ENCODE measurements at places on chromosomes 7 and 10. TPM values are rescaled to one million over a fixed set of nuclear protein-coding genes. Genes with fewer than 3 reads are reported as not detected.

Gene AMZ1
- total RNA-seq, result 1.6 TPM

Gene GIMAP1
- not detected for total RNA-seq

Gene ANKRD30A
- total RNA-seq, result not detected

Gene GSTO2
- total RNA-seq, result 17.8 TPM

DNA sequence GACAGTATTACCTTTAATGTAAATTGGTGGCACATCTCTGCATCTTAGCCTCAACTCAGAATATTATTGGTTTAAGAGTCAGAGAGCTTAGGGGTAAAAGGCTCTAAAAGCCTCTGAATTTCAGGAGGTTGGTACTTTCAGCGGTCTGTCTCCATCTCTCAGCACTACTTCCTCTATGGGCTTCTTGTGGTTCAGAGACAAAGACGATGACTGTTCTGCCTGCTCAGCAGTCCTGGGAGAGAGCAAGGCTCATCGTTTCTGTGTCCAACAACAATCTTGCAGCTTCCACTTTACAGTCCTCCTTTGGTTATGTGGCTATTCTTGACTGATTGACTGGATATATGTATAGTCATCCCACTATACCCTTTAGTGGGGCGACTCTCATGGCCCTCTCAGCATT is 394.7 kb downstream of the AUTS2 start:
- no peak overlapping the region for H3K27ac ChIP-seq
- peaks cover 3% of the 10 kb centered on the region for H3K4me1 ChIP-seq
- no peak overlapping the region for H3K4me3 ChIP-seq
- DNase-seq, result no peak

GRCh38 chr10:31263903-31264302 is 55.1 kb upstream of the ZEB1 start:
- H3K27me3 ChIP-seq, result no peaks in the 10 kb centered on the region
- H3K4me1 ChIP-seq, result no peaks in the 10 kb centered on the region
- H3K27ac ChIP-seq, result no peak overlapping the region
- no peak for DNase-seq

DNA sequence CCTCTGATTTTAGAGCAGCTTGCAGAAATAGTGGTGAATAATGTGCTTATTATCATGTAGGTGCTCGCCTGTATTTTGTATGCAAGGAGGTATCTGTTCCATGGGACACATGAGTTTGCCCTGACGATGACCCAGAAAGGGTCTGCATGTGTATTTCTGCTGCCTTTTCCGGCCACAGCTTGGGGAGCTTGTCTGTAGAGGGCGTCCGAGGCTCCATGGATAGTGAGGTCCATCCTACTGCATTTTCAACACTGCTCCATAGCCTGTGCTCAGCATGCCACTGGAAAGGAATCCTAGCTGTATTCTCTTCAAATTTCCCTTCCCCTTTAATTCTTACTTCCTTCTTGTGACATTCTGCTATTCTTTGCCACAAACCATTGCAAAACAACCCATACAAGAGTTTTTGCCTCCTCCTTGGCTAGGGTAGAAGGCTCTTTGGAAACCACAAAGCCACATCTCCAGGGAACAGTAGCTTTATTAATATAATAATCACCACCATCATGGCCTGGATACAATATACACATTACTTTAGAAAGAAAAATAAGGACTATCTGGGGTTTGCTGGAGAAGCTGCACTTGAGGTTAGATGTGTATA is 127.7 kb downstream of the DYNC1I1 start:
- no peak overlapping the region for H3K4me3 ChIP-seq
- DNase-seq, result peak; percentile 77
- H3K4me1 ChIP-seq, result peaks cover 9% of the 10 kb centered on the region
- no peaks in the 10 kb centered on the region for H3K27me3 ChIP-seq

DNA sequence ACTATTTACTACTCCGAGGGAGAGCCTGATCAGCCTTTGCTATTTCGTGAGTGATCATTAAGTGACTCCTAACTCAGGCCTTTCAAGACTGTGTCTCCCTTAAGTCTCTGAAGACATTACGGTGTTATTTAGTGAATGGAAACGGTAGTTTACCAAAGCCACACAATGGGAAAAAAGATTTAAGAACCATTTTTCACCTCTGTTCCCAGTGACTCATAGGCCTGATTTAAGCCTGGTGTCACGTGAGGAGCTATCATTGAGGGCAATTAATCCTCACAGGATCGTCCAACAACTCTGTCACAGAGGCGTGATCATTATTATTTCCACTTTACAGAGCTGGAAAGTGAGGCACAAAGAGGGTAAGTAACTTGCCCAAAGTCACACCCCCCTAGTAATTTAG is 20.3 kb downstream of the C10orf90 start:
- H3K36me3 ChIP-seq, result no peaks in the 10 kb centered on the region
- H3K27me3 ChIP-seq, result no peaks in the 10 kb centered on the region
- DNase-seq, result peak; percentile 6

- DNase-seq, result no peak
- H3K27ac ChIP-seq, result no peak overlapping the region
Measured at GRCh38 chr7:205115-206010, 13.0 kb downstream of the FAM20C start.

- no peaks in the 10 kb centered on the region for H3K4me1 ChIP-seq
- H3K27me3 ChIP-seq, result no peaks in the 10 kb centered on the region
- H3K4me3 ChIP-seq, result no peak overlapping the region
- DNase-seq, result no peak
- H3K36me3 ChIP-seq, result no peaks in the 10 kb centered on the region
- no peak overlapping the region for H3K27ac ChIP-seq
Measured at GRCh38 chr10:36736311-36736710, 389.1 kb upstream of the ANKRD30A start.

DNA sequence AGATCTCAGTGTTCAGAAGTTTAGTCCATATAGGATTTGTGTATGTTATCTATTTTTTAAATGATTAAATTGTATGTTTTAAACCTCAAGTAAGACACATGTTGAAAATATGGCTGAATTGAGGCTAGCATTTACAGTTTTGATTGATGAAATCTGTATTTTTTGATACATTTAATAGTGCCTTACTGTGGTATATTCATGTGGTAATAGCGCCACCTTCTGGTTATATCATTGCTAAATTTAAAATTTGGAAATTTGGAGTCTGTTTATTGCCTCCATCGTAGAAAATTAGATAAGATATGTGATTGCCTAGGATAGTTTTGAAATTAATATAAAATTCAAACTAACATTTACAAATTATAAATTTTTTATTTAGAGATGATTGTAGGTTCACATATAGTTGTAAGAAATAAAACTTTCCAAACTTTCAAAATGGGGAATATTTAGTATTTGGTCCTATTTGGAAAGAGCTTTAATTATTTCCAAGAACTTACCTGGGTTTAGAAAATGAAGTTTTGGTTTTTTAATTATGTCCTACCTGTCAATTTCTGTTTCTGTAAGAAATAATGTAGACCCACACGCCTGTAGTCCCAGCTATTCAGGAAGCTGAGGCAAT is 19.1 kb upstream of the ARMS2 start:
- DNase-seq, result no peak
- H3K27me3 ChIP-seq, result no peaks in the 10 kb centered on the region
- H3K4me3 ChIP-seq, result no peak overlapping the region
- no peaks in the 10 kb centered on the region for H3K4me1 ChIP-seq
- H3K36me3 ChIP-seq, result peaks cover 2% of the 10 kb centered on the region

- H3K27me3 ChIP-seq, result peaks cover 23% of the 10 kb centered on the region
- peak; percentile 40 for DNase-seq
- no peak overlapping the region for H3K4me3 ChIP-seq
- H3K4me1 ChIP-seq, result peaks cover 7% of the 10 kb centered on the region
- no peaks in the 10 kb centered on the region for H3K36me3 ChIP-seq
Measured at GRCh38 chr10:46552526-46553237, 3.8 kb downstream of the GPRIN2 start.

GRCh38 chr10:33052263-33052875 is 94.3 kb upstream of the ITGB1 start:
- no peaks in the 10 kb centered on the region for H3K36me3 ChIP-seq
- H3K4me1 ChIP-seq, result no peaks in the 10 kb centered on the region
- no peak for DNase-seq
- no peak overlapping the region for H3K4me3 ChIP-seq

GRCh38 chr10:62112300-62112699 is 156.3 kb downstream of the RTKN2 start:
- no peak for DNase-seq
- H3K36me3 ChIP-seq, result no peaks in the 10 kb centered on the region
- H3K4me1 ChIP-seq, result no peaks in the 10 kb centered on the region
- H3K4me3 ChIP-seq, result no peak overlapping the region
- no peaks in the 10 kb centered on the region for H3K27me3 ChIP-seq

DNA sequence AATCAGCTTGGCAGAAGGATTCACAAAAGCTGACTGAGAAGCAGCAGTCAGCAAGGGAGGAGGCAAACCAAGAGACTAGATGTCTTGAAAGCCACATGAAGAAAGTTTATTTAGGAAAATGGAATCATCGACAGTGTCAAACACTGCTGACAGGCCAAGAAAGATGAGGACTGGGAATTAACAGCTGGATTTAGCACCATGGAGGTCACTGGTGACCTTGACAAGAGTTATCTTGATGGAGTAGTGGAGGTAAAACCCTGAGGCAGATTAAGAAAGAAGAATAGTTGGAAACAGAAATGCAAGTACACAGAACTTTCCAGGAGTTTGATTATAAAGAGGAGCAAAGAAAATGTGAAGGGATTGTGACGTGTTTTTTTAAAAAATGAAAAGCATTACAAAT is 51.5 kb downstream of the LMBR1 start:
- H3K4me1 ChIP-seq, result no peaks in the 10 kb centered on the region
- H3K27ac ChIP-seq, result no peak overlapping the region
- no peak overlapping the region for H3K4me3 ChIP-seq
- DNase-seq, result no peak
- no peaks in the 10 kb centered on the region for H3K27me3 ChIP-seq
- H3K36me3 ChIP-seq, result peaks cover 8% of the 10 kb centered on the region

DNA sequence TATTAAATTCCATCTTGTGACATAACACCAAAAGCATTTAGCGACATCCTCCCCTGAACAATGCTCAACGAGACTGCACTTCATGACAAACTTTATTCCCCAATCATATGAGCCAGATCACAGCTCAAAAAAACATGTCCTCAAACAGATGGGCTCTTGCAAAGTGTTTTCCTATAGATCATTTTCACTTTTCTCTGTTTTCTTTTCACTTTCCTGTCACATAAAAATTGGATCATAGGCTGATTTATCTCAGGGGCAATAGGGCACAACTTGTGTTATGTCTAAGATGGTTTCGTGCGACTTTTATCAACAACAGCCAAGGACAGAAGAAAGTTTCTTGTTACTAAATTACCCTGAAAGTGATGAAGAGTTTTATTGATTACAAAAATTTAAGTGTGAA is 206.1 kb downstream of the WDR11 start:
- H3K4me1 ChIP-seq, result no peaks in the 10 kb centered on the region
- no peaks in the 10 kb centered on the region for H3K27me3 ChIP-seq
- no peak overlapping the region for H3K27ac ChIP-seq
- DNase-seq, result no peak

- H3K4me1 ChIP-seq, result peaks cover 2% of the 10 kb centered on the region
- no peaks in the 10 kb centered on the region for H3K36me3 ChIP-seq
- H3K4me3 ChIP-seq, result no peak overlapping the region
- DNase-seq, result no peak
Measured at GRCh38 chr7:35552691-35553090, 142.2 kb downstream of the HERPUD2 start.

- no peaks in the 10 kb centered on the region for H3K36me3 ChIP-seq
- H3K4me1 ChIP-seq, result no peaks in the 10 kb centered on the region
- no peaks in the 10 kb centered on the region for H3K27me3 ChIP-seq
- no peak overlapping the region for H3K27ac ChIP-seq
- no peak overlapping the region for H3K4me3 ChIP-seq
Measured at GRCh38 chr10:6920072-6921019, 340.3 kb upstream of the PRKCQ start.

- H3K4me1 ChIP-seq, result no peaks in the 10 kb centered on the region
- no peak for DNase-seq
- H3K36me3 ChIP-seq, result peaks cover 3% of the 10 kb centered on the region
- H3K27me3 ChIP-seq, result no peaks in the 10 kb centered on the region
- H3K4me3 ChIP-seq, result no peak overlapping the region
- no peak overlapping the region for H3K27ac ChIP-seq
Measured at GRCh38 chr7:2048531-2048930, 184.2 kb downstream of the MAD1L1 start.

DNA sequence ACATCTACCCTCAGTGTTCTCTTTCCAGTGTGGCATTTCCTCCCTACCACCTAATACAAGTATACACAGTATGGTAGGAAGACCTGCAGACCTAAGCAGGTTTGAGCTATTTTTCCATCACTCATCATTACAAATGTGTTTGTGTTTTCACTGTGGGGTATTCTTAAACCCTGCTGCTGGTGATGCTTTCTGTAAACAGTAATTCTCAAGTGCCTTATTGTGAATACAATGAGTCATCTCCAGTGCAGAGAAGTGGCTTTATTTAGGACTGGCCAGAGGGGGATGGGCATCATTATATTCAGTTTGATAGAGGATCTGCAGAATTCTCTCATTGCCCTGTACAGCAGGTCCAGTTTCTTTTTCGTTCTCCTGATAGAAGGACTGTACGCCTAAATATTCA is 63.7 kb downstream of the GRM8 start:
- no peak for DNase-seq
- H3K4me3 ChIP-seq, result no peak overlapping the region
- H3K36me3 ChIP-seq, result no peaks in the 10 kb centered on the region
- H3K27me3 ChIP-seq, result no peaks in the 10 kb centered on the region

DNA sequence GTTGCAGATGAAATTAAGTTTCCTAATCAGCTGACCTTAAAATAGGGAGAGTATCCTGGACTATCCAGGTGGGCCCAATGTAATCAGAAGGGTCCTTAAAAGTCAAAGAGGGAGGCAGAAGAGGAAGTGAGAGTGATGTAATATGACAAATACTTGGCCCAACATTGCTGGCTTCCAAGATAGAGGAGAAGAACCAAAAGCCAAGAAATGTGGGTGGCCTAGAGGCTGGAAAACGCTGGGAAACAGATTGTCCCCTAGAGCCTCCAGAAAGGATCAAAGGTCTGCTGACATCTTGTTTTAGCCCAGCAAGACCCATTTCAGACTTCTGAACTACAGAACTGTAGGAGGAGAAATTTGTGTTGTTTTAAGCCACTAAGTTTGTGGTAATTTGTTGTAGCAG is 79.7 kb upstream of the NOBOX start:
- H3K4me3 ChIP-seq, result no peak overlapping the region
- peaks cover 4% of the 10 kb centered on the region for H3K4me1 ChIP-seq
- DNase-seq, result no peak
- no peak overlapping the region for H3K27ac ChIP-seq

DNA sequence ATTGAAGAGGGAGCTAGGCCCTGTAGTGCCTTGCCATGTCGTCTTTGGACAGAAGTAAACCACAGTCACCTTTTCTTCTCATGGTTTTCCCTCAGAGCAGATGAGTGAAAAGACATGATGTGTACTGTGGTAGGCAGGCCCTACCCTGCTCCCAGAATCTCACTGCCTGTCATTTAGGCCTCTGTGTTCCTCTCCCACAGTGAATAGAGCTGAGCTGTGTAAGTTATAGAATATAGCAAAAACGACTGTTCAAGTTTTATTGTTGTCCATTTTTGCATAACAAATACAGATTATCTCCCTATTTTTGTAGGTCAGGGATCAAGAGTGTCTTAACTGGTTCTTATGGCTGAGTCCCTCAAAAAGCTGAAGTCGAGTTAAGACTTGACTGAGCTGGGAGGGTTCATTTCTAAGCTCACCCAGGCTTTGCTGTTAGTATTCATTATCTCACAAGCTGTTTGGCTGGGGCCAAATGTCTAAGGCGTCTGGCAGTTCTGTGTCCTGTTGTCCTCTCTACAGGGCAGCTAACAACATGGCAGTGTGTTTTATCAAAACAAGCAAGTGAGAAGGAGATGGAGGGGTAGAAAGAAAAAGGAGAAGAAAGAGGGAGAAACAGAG is 780.9 kb upstream of the POM121L12 start:
- H3K4me1 ChIP-seq, result no peaks in the 10 kb centered on the region
- no peak for DNase-seq
- H3K27me3 ChIP-seq, result no peaks in the 10 kb centered on the region
- no peaks in the 10 kb centered on the region for H3K36me3 ChIP-seq

Measured in endodermal cell (in vitro differentiated cells).